ENCODE measurements at places on chromosomes 12 and 14. TPM values are rescaled to one million over a fixed set of nuclear protein-coding genes. Genes with fewer than 3 reads are reported as not detected.
A peak's percentile ranks its signal among the peaks of the same experiment; 100 is the strongest.

LYZ gene
- not detected for total RNA-seq

FGF6 gene
- total RNA-seq, result not detected

RBMS2 gene
- 13.1 TPM for total RNA-seq

DPPA3 gene
- total RNA-seq, result 2.8 TPM

DNA sequence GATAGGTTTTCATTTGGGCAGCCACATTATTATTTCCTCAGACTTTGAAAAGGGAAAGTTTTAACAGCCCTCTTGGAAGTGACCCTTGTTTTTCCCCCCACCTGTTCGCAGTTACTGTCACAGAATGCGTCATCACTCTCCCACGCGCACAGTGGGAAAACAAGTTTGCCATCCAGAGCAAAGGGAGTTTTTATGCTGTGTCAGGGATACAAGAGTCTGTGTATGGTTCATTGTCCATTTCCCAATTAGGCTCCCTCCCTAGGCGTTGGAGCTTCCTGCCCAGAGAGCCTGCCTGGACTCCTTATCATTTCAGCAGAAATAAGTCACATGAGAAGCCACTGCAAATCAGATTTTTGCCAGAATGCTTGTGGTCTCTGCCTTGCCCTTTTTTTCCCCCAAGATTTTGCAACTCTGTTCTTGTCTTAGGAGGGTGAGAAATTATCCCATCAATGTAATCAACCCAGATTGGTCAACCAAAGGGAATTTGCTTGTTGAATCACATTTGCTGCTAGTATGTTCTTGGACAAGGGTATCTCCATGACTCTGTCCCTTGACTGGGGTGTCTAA is 104.1 kb downstream of the IGF1 start:
- no peak for DNase-seq

GRCh38 chr14:65213316-65213715 is 111.0 kb upstream of the MAX start:
- DNase-seq, result peak; percentile 55

- DNase-seq, result no peak
Measured at GRCh38 chr12:4215229-4216186, 58.1 kb upstream of the CCND2 start.

DNA sequence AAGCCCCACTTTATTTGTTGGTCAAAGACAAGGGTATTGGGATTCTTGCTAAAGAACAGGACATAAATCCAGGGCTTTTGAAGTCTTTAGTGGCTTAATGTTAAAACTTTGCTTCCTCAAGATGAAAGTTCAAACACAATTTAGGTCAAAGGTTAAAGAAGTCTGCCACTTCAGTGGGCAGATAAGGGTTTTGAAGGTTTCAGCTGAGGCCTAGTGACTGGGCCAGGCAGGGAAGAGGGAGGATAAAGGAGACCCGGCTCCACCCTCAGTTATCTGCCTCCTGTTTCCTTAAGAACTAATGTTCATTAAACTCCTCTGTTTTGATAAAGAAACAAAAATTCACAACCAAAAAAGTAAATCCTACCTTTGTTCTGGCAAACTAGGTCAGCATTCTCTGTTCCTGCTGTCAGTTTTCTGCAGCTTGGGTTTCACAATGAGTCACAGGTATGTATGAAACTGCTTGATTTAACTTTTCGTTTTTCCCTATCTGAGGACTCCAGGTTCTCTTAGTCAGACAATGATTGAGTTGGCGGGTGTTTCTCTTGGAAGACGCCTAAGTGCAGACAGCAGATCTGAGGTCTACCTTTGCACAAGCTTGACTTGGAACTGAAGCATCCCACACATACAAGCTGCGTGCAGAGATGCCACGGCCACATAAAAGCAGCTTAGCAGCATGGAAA is 208.3 kb downstream of the EXOC5 start:
- DNase-seq, result no peak
